Amniotic epithelial cell (primary cell): ENCODE measurements at places on chromosomes 2 and 18.

- DNase-seq: no peak
Observed at GRCh38 chr2:241866790-241867645, 2.5 kb upstream of the RTP5 start.

GRCh38 chr2:181138816-181139215 is 158.4 kb downstream of the UBE2E3 start:
- DNase-seq: peak; percentile 66

GRCh38 chr2:143128681-143129580 is at the start of gene ARHGAP15:
Gene ARHGAP15, plus strand, starts transcription at chr2:143129419.
- DNase-seq: no peak

DNA sequence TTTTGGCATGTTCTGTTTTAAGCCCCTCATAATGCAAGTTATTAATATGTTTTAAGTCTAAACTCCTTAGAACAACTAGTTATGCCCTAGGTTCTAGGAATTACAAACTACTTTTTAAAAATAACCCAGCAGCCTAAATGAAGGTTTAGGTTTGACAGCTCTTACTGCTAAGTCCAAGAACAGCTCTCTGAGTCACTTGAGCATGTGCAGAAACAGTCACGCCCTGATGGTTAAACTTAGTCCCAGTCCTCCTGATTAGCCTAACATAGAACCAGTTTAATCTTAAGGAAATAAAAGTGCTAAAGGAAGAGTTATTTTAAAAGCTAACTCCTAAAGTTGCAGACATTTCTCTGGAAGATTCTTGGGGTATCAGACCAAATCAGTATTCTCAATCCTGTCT is 72.5 kb downstream of the RMDN2 start:
- DNase-seq: peak; percentile 5

DNA sequence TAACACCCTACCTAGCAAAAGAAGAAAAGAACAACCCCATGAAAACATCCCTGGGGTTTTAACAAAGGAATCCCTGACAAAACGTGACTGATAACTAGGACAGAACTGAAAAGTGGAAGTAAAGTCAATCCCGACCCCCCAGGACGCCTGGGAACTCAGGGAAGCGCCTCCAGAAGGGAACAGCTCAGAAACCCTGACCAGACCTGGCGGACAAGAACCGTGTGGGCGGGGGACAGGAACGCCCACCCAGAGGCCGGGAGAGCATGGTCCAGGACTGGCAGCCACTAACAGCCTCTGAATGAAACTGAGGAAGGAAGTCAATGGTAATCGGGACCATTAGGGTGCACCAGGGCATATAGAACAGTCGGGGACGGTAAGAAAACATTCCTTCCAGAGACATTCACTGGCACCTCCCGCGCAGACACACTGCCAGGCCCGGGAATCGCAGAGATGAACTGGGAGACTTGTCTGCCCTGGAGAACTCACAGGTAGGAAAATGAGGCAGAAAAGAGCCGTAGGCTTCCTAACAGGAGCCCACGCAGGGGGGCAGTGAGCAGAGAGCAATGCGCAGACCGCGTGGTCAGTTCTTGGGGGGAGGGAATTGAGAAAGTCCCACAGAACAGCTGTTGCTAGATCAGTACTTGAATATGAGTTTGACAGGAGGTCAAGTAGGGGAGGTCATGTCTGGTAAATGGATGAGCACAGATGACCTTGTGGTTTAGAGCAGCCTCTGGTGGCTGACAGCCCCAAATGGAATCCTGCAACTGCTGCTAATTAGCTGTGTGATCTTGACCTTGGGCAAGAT is 1.3 kb upstream of the TBC1D8 start:
- peak; percentile 61 for DNase-seq

DNA sequence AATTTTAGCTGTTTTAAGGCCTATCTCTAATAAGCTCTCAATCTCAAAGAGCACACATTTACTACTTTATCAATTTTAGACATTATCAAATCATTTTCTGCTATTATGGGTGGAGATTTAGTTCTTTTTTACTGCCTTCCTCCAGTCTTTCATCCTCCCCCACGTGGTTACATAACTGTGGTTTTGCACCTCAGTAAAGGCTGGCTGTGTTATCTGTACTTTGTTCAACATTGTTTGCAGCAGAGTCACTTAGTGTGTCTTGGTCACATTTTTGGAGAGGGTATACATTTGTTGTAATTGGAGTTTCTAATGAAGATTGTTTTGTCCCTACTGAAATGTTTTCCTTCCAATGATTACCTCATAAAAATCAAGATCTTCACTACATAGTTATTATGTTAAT is 549.6 kb upstream of the CELF4 start:
- DNase-seq: no peak

GRCh38 chr2:224284134-224284946 is 117.6 kb downstream of the FAM124B start:
- DNase-seq: peak; percentile 23

DNA sequence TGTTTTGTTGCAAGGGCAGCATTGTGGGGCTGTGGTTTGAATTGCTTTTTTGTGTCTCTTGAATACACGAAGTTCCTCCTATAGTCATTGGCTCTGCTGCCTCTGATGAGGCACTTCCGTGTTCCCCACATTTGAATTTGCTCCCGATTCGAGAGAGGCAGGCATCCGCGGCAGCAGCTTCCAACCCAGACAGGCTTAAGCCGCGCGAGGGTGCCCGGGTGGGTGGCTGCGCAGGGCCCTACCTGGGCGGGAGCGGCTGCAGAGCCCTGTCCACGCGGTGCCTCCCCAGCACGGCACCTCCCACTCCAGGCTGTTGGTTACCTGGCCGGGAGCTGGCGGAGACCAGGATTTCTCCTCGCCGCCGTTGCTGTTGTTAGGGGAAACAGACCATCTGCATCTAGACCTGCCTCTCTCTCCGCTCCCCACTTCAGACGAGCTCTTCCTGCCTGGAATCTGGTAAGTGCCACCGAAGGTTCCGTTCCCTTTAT is 151.3 kb downstream of the NEDD4L start:
- DNase-seq: no peak

DNA sequence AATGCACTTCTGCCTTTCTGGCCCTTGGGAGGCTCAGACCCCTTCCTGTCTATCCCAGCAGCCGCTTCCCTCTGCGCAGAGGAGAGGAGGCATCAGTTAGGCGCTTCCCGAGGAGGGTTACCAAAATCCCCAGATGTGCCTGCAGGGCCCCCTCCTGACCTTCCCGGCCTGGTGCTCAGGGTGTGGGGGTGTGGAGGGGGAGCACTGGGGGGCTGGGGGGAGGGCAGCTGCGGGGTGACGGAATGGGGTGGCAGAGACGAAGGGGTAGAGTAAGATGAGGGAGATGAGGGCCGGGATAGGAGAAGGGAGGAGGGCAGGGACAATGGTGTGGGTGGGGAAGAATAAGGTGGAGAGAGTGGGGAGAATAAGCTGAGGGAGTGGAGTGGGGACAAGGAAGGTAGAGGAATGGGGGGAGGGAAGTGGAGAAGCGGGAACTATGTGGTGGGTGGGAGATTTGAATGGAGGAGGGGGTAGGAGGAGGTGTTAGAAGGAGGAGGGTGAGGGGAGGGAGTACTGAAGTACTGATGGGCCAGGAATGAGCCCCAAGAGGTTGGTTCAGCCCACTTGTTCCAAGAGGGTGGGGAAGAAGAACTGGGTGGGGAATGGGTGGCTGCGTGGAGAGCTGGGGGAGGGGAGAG is 6.5 kb upstream of the ZAP70 start:
- DNase-seq: no peak

DNA sequence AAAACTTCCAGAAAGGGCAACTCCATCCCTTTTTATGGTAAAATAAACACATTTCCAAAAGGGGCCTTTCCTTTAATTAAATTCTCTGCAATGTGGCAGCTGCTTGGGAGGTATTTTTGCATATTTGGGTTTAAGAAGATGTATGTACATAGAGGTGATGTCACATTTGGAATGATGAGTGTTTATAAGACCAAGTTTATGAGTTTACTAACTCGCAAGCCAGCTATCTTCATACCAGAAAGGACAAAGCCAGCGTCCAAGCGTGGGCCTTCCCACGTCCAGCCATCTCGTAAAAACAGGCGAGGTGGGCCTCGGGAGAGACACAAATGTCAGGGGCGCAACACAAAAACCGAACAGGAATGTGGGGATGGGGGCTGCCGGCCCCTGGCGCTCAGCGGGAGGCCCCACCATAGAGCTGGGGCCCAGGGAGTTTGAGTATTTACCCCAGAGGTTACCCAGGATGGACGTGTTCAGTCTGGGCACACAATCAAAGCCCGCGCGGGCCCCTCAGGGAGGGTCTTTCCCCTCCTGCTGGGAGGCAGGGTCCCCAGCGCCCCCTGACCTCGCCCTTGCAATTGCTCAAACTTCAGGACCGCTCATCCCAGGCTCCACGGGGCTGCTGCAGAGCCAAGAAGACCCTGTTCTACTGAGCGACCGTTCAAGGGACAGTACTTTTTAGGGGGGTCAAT is 137.3 kb downstream of the TWIST2 start:
- no peak for DNase-seq

DNA sequence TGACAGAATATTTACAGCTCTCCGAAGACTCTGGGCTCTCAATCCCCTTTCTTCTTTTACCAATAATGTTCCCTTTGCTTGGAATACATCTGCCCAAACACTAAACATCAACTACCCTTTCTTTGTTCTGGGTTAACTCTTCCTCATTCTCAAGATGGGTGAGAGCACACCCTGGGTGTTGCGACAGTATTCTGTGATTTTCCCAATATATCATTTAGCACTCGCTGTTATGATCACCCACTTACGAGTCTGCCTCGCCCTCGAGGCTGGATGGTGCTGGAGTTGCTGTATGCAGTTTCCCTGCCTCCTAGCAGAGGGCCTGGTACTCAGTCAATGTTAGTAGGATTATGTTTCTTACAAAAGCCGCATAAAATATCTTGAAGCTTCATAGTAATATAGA is 93.2 kb downstream of the SOCS6 start:
- DNase-seq: no peak

- DNase-seq: no peak
Observed at GRCh38 chr18:55219059-55219458, 259.8 kb upstream of the CCDC68 start.

GRCh38 chr2:95278051-95278471 is 3.8 kb downstream of the PROM2 start:
- DNase-seq: peak; percentile 39

DNA sequence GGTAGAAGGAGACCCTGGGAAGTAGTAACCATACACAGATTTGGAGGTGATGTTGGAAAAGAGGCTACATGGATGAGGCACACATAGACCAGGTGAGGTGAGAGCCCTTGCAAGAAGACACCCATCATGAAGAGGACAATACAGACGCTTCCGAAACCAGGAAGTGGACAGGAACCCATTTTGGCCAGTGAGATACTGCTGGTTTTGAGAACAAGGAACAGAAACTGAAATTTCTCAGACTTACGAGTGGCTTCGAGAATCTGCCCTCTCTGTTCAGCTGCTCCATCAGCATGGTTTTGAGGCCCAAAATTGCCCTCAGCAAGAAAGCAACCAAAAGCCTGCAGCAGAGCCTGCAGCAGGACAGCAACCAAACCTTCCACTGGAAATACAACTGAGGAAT is 479.1 kb upstream of the NRXN1 start:
- DNase-seq: no peak

DNA sequence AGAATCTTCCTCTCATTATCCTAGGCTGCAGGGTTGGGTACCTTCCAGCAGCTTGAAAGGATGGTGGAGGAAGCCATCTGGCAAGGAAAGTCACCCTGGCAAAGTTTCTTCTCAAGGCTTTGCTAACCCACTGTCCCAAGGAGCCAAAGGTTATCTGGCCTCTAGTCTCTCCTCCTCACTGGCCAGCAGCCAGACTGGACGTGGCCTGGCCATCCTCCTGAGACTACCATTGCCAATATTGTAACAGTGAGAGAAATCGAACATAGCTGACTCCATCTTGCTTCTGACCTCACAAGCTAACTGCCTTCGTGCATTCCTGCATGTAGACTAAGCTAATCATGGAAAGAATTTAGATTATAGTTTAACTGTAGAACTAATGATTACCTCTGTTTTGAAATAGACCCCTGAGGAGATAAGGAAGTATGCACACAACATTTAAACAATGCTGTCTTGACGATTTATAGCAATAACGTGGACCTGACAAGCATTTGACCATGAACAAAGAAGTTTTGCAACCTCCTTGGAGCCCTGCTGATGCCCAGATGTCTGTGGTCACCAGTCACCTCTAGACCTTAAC is 7.8 kb upstream of the ANXA4 start:
- no peak for DNase-seq

- DNase-seq: peak; percentile 36
Observed at GRCh38 chr2:216118474-216118873, 9.3 kb downstream of the XRCC5 start.

- DNase-seq: peak; percentile 92
Observed at GRCh38 chr2:219522111-219523030, 8.1 kb downstream of the ASIC4 start.

GRCh38 chr18:41940506-41941215 is 14.4 kb upstream of the PIK3C3 start:
- DNase-seq: peak; percentile 98

GRCh38 chr2:74500578-74500946 is 1.2 kb upstream of the LBX2 start:
- DNase-seq: no peak

- DNase-seq: no peak
Observed at GRCh38 chr2:227474410-227474809, 2.5 kb downstream of the AGFG1 start.

- DNase-seq: peak; percentile 21
Observed at GRCh38 chr2:88658881-88659537, 31.7 kb upstream of the EIF2AK3 start.

- DNase-seq: peak; percentile 23
Observed at GRCh38 chr2:147172493-147173188, 672.2 kb upstream of the ACVR2A start.

- no peak for DNase-seq
Observed at GRCh38 chr2:119772767-119773166, 13.0 kb downstream of the PTPN4 start.

DNA sequence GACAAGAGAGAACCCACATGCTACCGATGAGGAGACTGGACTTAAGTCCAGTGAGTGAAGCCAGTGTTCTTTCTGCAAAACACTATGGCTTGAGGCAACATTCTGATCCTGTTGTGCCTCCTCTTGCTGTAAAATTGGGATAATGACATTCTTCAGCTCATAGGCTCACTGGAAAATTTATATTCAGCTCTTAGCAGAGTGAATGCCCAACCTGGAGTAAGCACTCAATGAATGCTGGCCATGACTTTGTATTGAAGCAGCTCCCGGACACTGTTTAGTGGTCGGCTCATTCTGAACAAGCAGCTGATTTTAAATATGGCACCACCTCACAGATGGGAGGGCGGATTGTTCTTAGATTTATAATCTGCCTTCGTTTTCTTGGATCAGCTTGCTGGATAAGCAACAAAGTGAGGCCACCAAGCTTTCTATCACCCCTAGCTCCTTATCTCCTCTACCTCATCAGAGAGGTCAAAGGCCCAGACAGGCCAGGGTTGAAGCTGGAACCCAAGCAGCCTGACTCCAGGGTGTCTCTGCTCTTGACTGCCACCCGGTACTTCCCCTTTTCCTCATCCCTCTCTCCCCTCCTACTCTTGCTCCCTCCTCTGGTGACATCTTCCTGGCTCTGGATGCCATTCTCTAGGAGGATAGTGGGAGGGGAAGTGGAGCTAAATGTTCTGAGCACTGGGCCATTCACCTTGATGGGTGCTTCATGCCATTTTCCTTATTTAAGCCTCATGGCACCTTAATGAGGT is 11.5 kb downstream of the SLC9A4 start:
- DNase-seq: no peak
